Uterus (tissue), 4 donors: ENCODE measurements at places on chromosomes 2 and 18.
A peak's percentile ranks its signal among the peaks of the same experiment; 100 is the strongest.

DNA sequence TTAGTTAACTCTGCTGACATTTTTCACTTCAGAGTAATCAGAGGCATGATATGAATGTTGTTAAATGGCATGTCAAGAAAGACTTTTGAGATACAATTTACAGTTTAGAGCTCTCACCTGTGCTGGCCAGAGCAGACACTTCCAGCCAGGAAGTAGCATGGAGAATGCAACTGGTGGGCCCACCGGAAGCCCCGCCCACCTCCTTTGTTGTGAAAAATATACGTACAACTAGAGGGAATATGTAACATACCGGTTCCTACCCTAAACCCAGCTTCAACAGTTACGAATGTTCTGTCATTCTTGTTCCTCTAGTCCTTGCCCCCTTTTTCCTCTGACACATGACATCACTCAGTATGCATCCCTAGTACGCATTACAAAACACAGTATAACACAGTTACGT, 70.2 kb upstream of the ITM2C start:
- no peak for DNase-seq

GRCh38 chr2:234135750-234136221, 85.3 kb downstream of the SPP2 start:
- no peak for DNase-seq

GRCh38 chr18:61841706-61842105, 51.1 kb downstream of the RNF152 start:
- DNase-seq: no peak

DNA sequence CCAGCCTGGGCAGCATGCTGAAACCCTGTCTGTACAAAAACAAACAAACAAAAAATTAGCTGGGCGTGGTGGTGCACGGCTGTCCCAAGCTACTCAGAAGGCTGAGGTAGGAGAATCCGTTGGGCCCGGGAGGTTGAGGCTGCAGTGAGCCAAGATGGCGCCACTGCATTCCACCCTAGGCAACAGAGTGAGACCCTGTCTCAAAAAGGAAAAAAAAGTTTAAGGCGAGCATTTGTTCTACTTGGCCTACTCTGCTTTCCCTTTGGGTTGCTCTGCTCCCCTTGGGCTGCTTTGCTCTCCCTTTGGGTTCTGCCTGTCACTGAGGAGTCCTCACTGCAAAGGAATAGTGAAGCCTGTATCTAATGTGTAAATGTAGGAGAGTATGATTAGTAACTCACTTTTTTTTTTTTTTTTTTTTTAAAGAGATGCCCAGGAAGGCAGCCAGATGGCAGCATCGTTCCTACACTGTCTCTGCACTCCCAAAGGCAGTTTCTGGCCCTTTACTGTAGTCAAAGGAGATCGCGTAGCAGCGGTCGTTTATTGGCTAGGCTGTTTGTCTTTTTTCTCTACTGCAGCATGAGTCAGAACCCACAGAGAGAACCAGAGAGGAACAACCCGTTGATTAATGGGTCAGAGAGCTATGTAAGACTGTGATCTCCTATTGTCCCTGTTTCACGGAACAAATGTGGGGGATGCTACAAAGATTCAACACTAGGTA, 118.3 kb upstream of the CWC22 start:
- peak; percentile 30 for DNase-seq

DNA sequence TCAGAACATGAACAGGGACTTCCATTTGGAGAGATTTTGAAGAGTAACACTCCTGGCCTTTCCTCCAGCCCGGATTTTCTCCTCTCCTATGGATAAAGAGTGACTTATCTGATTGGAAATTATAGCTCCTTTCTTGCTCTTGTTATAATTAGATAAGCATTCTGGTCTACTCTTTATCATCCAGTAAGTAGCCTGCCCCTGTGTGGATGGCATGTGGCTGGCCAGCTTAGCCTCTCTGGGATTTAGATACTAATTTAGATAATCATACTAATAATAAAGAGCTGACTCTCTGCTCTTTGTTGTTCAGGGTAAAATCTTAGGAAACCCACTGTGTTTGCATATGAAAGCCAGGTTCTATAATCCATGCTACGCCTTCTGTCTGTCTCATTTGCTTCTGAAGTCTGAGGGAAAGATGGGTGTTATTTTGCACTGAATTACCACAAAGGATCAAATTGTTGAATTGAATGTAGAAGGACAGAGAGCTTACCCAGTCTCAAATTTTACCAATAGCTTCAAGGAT, 438.8 kb downstream of the SPAG16 start:
- DNase-seq: no peak

GRCh38 chr2:105438104-105438929, 39.5 kb upstream of the FHL2 start:
- peak; percentile 41 for DNase-seq

- no peak for DNase-seq
These were observed 79.4 kb downstream of the MAIP1 start for GRCh38 chr2:200034816-200035215.

GRCh38 chr2:239327536-239328350, 73.1 kb downstream of the HDAC4 start:
- no peak for DNase-seq
